HFF-Myc (cell line): ENCODE measurements at places on chromosomes 2 and 18.
A peak's percentile ranks its signal among the peaks of the same experiment; 100 is the strongest.

DNA sequence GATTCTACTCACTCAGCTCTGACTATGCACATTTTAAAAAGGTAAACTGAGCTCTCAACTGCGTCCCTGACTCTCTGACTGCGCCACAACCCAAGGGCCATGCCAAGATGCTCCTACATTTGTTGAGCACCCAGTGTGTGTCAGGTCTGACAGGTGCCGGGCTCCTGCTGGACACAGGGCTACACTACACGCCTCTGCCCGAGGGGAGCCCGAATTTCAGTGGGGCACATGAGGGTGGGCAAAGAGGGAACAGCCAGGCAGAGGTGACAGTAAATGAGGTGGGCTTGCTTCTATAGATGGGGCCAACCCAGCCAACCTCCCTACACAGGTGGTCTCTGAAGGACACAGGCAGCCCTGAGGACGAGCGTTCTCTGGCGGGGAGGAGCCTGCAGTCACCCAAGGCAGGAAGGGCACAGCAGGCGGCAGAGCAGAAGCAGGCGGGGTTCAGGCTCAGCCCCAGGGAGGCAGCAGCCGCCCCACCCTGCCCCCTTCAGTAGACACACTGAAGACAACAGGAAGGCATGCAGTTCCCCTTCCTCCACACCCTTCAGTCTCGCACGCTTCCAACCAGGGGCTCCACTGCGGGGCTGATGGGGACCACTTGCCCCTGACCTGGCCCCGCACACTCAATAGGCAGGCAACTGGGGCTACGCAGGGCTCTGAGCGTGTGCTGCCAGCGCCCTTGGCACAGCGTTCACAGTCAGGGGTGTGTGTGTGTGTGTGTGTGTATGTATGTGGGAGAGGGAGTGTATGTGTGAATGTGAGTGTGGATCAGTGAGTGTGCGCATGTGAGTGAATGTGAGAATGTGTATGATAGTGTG is 98.4 kb downstream of the UXS1 start:
- DNase-seq = no peak

DNA sequence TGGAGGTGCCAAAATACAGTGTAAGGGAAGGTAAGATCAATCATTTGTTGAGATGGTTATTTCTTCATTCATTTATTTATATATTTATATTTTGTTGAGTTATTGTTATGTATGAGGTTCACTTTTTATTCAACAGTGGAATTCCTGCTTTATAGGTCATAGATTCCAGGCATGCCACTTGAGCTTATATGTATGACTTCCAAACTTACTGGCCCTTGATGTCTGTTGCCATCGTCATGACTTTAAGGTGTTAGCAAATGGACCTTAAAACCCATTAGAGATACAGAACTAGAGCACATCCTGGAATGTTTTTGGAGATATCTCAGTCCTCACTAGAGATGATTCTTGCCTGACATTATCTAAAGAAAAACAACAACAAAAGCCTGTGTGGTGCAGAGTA is 25.9 kb downstream of the CCDC85A start:
- no peak for DNase-seq

GRCh38 chr2:40332191-40332826 is 119.6 kb downstream of the SLC8A1 start:
- DNase-seq = peak; percentile 78

DNA sequence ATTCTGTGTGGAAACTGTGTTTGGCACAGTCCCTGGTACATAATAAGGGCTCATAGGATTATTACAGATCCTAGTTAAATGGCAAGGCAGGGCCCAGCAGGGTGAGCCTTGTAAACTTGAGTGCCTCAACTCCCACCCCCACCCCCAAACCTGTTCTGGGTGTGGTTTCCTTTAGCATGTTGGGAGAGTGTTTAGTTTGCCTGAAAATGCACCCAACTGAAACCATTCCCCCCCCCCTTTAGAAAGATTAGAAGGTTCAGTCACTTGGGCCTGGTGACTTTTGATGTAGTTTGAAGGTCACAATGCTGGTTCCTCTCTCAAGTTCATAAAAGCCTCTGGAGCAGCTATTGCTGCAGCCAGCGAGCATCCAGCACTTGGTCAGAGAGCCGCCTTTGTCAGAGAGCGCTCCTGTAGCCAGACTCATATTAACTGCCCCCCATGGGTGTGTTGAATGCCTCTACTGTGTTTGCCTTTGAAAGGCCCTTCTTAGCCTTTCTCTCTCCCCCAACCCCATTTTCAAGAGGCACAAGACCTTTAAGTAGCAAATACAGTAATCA is 113.7 kb downstream of the SPTBN1 start:
- no peak for DNase-seq

DNA sequence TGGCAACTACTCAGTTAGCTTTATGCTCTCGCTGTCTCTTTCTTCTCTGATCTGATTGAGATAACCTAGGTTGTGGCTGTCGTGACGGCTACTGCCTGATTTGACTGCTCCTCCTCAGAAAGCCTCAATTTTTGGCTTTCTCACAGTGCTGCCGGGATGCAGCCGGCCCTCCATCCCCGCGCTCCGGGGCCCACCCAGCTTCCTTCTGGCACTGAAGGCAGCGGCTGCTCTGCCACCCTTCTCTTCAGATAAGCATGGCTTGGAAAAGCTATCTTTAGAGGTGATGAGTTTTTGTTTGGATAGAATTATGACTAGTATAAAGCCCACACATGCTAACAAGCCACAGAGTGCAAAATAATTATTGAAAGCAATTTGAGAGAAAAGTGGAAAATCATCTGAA is 102.5 kb downstream of the DPP4 start:
- no peak for DNase-seq

GRCh38 chr2:202609381-202610145 is 25.2 kb upstream of the FAM117B start:
- DNase-seq = peak; percentile 9

- no peak for DNase-seq
Observed at GRCh38 chr2:142938240-142938639, 60.8 kb downstream of the KYNU start.

DNA sequence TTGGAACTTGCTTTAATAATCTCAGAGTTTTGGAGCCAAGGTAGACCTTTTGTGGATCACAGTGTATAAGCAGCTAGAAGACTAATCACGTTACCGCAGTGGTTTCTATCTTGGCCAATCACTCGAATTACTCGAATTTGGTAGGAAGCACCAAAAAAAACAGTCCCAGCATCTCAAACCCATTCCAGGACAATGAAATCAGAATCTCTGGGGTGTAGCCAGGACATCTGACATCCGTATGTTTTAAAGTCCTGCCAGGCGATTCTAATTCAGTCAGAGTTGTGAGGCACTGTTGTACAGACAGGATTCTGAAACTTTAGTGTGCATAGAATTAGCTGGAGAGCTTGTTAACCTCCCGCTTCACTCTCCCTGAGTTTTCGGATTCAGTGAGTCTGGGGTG is 30.8 kb downstream of the GRHL1 start:
- DNase-seq = peak; percentile 97

GRCh38 chr2:26578113-26578458 is 63.1 kb downstream of the CIB4 start:
- DNase-seq = no peak

GRCh38 chr2:169528271-169528701 is 18.8 kb downstream of the KLHL41 start:
- DNase-seq = peak; percentile 33

DNA sequence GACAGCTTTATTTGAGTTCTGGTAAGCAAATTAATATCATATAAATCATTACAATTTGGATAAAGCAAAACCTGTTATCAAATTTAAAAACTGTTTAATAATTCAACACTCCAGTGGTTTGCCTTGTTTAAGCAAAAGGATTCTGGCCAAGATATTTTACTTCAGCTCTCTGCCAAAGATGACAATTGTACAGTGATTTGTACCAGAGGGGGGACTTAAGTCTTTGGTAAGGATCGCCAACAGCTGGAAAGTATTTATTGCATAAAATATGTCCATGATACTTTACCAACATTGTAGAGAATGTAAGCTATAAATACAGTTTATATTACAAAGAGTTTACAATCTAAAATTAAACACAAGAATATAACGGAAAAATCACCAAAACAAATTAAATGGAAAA is 13.8 kb downstream of the PREPL start:
- DNase-seq = no peak

GRCh38 chr2:607709-608108 is 69.5 kb downstream of the TMEM18 start:
- DNase-seq = no peak

DNA sequence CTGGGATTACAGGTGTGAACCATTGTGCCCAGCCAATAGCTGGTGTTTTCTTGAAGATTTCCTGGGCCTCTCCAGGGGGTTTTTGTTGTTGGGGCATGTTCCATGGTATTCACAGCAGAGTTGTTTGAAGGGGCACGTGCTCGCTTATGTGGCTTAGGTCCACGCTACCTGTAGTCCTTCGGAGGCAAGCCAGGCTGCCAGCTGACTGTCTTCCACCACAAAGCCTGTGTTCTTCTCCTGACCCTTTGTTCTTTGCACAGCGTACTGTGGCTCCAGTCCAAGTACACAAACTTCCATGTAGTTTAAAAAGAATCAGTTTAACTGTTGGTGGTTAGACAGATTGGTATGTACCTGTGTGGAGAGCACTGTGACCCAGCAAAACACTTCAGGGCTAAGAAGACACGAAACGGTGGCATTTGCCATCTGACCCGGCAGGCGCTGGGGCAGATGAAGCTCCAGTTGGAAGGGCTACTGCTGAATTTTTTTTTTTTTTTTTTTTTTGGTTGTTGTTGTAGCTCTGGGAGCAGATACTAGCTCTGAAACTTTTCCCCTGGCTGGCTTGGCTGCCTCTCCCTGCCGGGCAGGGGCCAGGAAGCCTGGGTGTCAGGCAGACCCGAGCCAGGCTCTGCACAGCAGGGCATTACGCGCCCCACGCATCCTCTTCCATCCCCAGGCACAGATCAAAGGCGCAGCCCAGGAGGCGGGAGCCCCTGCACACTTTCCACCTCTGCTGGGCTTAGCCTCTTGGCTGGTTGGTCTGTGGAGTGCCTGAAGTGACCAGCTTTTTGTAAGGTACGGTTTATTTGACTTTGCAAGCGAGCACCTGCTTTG is 5.7 kb downstream of the GREB1 start:
- no peak for DNase-seq

DNA sequence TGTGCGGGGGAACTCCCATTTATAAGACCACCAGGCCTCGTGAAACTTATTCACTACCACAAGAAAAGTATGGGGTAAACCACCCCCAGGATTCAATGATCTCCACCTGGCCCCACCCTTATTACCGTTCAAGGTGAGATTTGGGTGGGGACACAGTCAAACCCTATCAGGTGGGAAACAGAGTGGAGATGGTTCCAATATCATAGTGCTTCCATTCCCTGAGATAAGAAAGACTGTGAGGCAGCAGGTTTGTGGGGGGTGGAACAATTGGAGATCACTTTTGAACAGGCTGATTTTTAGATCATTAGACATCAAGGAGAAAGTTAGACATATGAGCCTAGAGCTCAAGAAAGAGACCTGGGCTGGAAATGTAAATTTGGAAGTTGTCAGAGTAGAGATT is 39.3 kb downstream of the GKN2 start:
- no peak for DNase-seq

DNA sequence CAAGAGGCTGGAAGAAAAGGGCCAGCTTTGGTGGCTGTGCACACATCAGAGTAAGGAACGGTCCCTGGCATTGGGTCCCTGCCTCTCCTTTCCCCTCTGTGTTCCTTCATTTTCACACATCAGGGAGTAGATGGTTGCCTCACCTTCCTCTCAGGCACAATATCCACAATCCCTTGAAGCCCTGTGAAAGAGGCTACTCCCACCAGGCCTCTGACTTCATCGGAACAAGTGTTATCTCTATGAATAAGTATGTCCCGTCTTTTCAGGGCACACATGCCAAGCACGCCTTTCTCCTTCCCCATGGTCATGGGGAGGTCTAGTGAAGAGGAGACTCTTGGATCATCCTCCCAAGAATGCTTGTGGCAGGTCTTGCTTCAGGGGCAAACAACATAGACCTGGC is 61.2 kb upstream of the LMAN1 start:
- no peak for DNase-seq

- DNase-seq = no peak
Observed at GRCh38 chr2:37616677-37617005, 54.8 kb downstream of the CDC42EP3 start.

DNA sequence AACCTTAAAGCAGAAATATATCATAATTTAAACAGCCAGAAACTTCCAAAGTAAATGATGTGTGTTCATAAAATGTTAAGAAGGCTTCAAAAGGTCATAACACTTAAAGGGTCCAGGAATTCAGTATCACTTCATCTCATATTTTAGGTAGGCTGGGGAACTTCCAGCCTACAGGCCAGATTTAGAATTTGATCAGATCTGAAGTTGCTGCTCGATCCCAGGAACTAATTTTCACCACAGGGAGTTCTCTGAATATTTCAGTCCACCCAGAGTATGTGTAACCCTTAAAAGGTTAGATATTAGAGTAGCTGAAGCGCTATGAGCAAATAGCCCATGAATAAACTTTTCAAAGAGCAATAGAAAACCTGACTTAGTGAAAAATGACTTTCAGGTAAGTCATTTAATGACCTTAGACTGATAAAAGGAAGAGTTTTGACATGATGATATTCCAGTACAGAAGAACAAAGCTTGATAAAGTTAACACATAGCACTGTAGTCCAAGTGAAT is 1.7 kb downstream of the WIPF1 start:
- no peak for DNase-seq

DNA sequence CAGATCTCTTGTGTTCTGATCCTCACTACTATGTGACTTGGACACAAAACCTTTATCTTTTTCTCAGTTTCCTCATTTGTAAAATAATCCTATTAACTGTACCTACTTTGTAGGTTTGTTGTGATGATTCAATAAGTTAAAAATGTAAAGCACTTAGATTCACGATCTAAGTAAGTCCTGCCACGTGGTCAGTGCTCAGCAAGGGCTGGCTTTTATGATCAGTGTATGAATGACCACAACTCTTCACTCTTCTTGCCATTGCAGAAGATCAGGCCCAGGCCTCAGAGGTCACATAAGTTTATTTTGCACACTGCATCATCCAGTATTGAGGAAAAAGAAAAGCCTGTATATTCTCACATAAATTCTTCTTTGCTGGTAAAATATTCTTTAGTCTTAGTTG is 1192.5 kb upstream of the ACVR2A start:
- DNase-seq = peak; percentile 7

DNA sequence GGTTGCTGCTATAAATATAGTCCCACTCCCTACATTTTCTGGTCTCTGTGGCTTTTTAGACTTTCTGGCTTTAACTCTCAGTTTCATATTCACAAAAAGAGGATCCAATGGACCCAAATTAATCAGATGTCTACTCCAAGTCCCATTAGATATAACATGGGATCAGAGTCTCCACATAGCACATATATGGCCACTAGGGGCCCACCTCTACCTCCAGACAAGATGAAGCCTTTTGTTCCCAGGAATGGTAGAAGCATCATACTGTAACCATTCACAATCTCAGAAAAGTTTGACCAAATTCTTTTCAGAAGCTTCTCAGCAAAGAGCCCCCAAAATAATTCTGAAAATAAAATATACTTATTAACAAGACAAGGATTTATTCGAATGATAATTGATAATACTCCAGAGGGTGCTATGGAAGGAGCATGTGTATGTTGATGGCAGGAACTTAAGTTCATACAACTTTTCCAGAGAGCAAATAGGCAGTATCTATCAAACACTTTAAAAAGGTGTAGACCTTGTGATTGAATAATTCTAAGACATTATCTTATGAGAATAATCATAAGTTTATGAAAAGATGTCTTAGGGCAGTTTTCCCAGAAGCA is 382.3 kb upstream of the CRIM1 start:
- DNase-seq = no peak

- no peak for DNase-seq
Observed at GRCh38 chr2:223051693-223052289, at the start of gene KCNE4. Gene KCNE4 (plus strand): TSS chr2:223052190. CDS start chr2:223052831, 641 bp downstream.

GRCh38 chr18:80126797-80127196 is 17.7 kb downstream of the ADNP2 start:
- DNase-seq = no peak

GRCh38 chr2:100959225-100959880 is 42.7 kb upstream of the RPL31 start:
- no peak for DNase-seq
